Left ventricle myocardium inferior (tissue), 1 donor: ENCODE measurements at places on chromosomes 16 and 17. TPM values are rescaled to one million over a fixed set of nuclear protein-coding genes. Genes with fewer than 3 reads are reported as not detected.

DNA sequence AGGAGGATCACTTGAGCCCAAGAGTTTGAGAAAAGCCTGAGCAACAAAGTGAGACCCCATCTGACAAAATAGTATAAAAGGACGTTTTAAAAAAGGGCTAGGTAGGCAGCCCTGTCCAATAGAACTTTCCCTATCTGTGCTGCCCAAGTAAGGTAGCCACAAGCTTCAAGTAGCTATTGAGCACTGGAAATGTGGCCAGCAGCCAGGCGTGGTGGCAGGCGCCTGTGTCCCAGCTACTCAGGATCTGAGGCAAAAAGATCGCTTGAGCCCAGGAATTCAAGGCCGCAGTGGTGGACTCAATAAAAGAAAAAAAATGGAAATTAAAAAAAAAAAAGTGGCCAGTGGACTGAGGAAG, 1.5 kb upstream of the NQO1 start:
- H3K36me3 ChIP-seq = no peaks in the 10 kb centered on the region
- peak overlapping the region; percentile 94 for H3K27ac ChIP-seq
- H3K27me3 ChIP-seq = no peaks in the 10 kb centered on the region
- DNase-seq = peak; percentile 36

The OR4D2 gene
- total RNA-seq = not detected

DNA sequence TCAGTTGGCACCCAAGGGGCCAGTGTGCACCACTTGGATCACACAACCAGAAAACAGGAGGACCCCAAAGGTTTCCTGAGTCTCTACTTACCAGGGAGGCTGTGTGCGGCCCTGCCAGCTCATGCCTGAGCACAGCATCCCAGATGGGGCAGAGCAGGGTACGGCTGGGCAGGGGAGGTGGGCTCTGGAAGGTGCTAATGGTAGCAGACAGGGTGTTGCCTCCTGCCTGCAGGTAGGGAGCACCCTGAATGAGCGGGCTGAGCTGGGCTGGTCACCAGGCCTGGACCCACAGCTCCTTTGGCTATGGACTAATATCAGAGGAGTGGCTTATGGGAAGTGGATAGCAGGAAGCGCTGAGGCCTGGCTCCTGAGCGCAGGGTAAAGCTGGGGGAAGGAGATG, 14.6 kb downstream of the RECQL5 start:
- H3K27ac ChIP-seq = no peak overlapping the region
- no peaks in the 10 kb centered on the region for H3K27me3 ChIP-seq
- H3K36me3 ChIP-seq = peaks cover 85% of the 10 kb centered on the region

GRCh38 chr17:81064678-81065475, 29.9 kb downstream of the BAIAP2 start:
- no peaks in the 10 kb centered on the region for H3K27me3 ChIP-seq
- DNase-seq = no peak
- no peak overlapping the region for H3K4me3 ChIP-seq

- peaks cover 23% of the 10 kb centered on the region for H3K36me3 ChIP-seq
- DNase-seq = no peak
- no peak overlapping the region for H3K4me3 ChIP-seq
Observed at GRCh38 chr17:5580367-5580766, 3.9 kb downstream of the NLRP1 start.

DNA sequence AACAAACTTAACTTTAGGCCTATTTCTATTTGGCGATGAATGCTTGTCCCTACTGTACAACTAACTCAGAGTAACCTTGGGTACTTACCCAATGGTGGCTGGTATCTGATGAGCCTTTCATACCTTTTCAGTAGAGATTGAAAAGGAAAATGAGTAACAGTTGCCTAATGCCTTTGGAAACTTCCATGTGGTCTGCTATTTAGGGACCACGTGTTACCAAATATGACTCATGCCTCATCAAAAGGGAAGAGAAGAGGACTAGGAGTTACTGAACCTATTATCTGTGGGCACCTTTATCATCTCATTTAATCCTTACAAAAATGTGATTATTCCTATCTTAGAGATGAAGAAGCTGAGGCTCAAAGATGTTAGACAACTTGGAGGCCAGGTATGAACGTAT, 8.1 kb downstream of the MYOCD start:
- no peaks in the 10 kb centered on the region for H3K36me3 ChIP-seq
- no peak overlapping the region for H3K4me3 ChIP-seq
- H3K27ac ChIP-seq = peak overlapping the region; percentile 10
- H3K27me3 ChIP-seq = no peaks in the 10 kb centered on the region
- DNase-seq = no peak

The MT3 gene
- 4.1 TPM for total RNA-seq
